Peyer's patch (tissue), 4 donors: ENCODE measurements at places on chromosomes 7 and 10. TPM values are rescaled to one million over a fixed set of nuclear protein-coding genes. Genes with fewer than 3 reads are reported as not detected.
A peak's percentile ranks its signal among the peaks of the same experiment; 100 is the strongest.

The GPER1 gene
- 1.3 TPM for total RNA-seq

DNA sequence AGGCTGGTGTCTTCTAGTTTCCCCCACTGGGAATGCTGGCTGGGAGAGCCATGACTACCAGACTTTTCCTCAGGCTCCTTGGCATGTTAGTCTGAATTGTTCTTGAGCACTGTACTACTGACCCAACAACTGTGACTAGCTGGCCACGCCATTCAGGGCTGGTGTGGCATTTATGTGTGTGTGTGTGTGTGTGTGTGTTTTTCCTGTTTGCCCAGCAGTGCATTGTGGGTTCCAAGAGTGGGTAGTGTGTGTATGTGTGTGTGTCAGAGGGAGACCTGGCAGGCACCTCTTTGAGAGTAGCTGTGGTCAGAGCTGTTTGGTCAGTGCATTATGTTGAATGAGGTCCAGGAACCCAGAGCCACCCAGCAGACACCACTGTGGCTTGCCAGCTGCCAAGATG lies 9.2 kb downstream of the PCBD1 start:
- H3K36me3 ChIP-seq: no peaks in the 10 kb centered on the region
- no peak overlapping the region for H3K27ac ChIP-seq
- DNase-seq: no peak

- H3K4me1 ChIP-seq: no peaks in the 10 kb centered on the region
- H3K4me3 ChIP-seq: no peak overlapping the region
- no peaks in the 10 kb centered on the region for H3K36me3 ChIP-seq
- no peak for DNase-seq
- no peaks in the 10 kb centered on the region for H3K27me3 ChIP-seq
Measured at GRCh38 chr10:33189808-33190207, 144.7 kb downstream of the NRP1 start.

The MNX1 gene
- total RNA-seq: 18.8 TPM

GRCh38 chr10:86256690-86257315 lies 109.8 kb downstream of the GRID1 start:
- H3K27me3 ChIP-seq: no peaks in the 10 kb centered on the region
- H3K36me3 ChIP-seq: no peaks in the 10 kb centered on the region
- no peak overlapping the region for H3K27ac ChIP-seq
- H3K4me1 ChIP-seq: no peaks in the 10 kb centered on the region

GRCh38 chr7:131026297-131027000 lies 292.4 kb upstream of the KLF14 start:
- DNase-seq: no peak
- no peak overlapping the region for H3K27ac ChIP-seq
- no peak overlapping the region for H3K4me3 ChIP-seq
- H3K4me1 ChIP-seq: peaks cover 15% of the 10 kb centered on the region

DNA sequence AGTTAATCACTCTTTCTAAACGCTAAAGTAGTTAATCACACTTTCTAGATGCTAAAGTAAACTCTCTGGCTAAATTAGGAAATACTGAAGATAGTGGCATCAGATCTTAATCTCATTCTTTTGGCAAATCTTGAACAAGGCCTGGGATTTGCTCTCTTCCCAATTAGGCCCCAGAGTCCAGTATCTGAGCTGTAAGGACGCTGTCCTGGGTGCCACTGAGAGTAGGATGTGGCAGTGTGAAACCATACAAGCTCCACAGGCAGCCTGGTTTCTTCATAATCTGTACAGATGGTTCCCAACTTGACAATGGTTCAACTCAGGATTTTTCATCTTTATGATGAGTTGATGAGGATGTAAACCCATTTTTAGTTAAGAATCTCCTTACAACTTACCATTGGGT lies 36.9 kb downstream of the GRB10 start:
- H3K36me3 ChIP-seq: no peaks in the 10 kb centered on the region
- H3K4me3 ChIP-seq: no peak overlapping the region
- peaks cover 21% of the 10 kb centered on the region for H3K4me1 ChIP-seq
- H3K27me3 ChIP-seq: no peaks in the 10 kb centered on the region

GRCh38 chr10:722281-723060 lies 33.0 kb upstream of the DIP2C start:
- no peaks in the 10 kb centered on the region for H3K4me1 ChIP-seq
- no peaks in the 10 kb centered on the region for H3K27me3 ChIP-seq
- DNase-seq: no peak

DNA sequence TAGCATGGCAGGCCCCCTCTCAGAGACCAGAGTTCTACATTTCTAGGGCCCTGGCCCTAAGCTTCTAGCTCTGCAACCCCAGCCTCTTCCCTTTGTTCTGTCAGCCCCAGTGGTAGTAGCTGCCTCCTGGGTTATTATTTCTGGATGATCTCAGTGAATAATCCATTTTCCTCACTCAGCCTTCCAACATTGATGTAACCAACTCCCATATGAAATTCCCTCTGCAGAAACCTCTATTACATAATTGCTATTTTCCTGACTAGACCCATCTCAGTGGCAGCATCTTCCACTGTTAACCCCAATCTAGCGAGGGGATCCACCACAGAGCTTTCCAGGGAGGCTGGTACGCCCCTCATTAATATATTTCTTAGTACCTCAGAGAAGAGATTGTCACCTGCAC lies 49.8 kb downstream of the FHIP2A start:
- no peak for DNase-seq
- H3K27me3 ChIP-seq: no peaks in the 10 kb centered on the region
- no peaks in the 10 kb centered on the region for H3K36me3 ChIP-seq
- H3K27ac ChIP-seq: no peak overlapping the region

GRCh38 chr10:70344144-70344543 lies 38.3 kb downstream of the LRRC20 start:
- H3K27ac ChIP-seq: no peak overlapping the region
- H3K27me3 ChIP-seq: no peaks in the 10 kb centered on the region
- H3K36me3 ChIP-seq: no peaks in the 10 kb centered on the region
- DNase-seq: no peak

DNA sequence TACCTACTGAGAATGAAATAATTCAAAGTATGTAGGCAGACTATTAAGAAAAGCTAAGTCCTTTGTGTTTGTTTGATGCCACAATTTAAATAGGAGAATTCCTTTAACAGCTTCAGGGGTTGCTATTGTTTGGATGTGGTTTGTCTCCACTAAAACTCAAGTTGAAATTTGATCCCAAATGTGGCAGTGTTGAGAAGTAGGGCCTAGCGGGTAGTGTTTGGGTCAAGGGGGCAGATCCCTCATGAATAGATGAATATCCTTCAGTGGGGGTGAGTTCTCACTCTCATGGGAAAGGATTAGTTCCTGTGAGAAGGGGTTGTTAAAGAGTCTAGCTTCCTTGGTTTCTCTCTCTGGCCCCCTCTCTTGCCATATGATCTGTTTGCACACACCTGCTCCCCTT lies 97.0 kb downstream of the HGF start:
- DNase-seq: no peak
- no peak overlapping the region for H3K27ac ChIP-seq
- H3K4me1 ChIP-seq: no peaks in the 10 kb centered on the region
- H3K27me3 ChIP-seq: no peaks in the 10 kb centered on the region
- H3K36me3 ChIP-seq: no peaks in the 10 kb centered on the region

The SNX10 gene
- total RNA-seq: 2.3 TPM

DNA sequence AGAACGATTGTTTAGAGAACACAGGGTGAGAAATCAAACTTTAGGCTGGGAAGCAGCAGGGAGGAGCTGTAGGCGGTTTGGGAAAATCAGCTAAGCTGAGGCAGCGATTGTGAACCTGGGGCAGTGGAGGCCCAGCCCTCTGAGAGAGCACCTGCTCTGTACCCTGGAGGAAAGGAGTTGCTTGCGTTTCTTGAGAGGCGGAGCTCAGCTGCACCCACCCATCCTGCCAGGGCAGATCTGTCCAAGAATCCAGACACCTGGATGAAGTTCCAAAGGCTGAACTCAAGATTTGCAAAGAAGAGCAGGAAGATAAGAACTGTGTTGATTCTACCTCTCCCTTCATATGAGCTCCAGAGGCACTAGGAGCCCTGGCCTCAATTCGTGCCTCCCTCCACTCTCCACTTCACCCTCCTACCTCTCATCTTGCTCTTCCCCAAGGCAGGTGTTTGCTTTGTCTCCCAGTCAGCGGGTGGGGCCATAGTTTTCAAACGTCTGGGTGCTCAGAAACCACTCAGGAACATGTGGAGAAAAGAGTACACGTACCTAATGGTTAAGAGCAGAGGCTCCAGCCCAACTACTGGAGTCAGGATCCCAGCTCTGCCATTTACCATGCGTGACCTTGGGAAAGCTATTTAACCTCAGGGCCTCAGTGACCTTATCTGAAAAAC lies 21.5 kb upstream of the TMEM213 start:
- H3K27ac ChIP-seq: no peak overlapping the region
- no peak overlapping the region for H3K4me3 ChIP-seq
- H3K4me1 ChIP-seq: no peaks in the 10 kb centered on the region
- H3K27me3 ChIP-seq: no peaks in the 10 kb centered on the region

DNA sequence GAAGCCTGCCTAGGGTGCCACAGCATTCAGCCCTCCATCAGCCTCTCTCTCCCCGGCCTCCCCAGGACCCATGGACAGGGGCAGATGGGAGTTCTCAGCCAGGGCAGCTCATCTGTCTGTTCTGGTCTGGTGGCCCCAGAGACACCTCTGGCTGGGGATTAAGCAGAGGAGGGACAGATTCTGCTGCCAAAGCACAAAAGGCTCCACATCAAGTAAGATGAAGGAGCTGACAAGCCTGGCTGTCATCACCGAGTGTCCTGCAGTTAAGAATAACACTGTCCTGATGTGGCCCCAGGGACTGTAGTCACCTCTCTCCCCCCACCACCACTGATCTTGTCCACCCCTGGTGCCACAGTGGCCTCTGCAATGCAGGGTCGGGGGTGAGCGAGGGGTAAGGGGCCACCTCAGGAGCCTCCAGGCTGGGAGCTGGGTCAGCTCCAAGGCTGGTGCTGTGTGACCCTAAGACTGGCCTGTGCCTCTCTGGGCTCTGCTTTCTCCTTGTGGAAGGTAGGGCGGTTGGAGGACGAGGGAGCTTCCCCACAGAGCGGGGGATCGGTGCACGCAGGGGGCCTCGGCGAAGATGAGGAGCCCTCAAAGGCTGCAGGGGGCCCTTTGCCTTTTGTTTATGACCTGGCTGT lies 18.7 kb downstream of the C10orf105 start:
- no peaks in the 10 kb centered on the region for H3K27me3 ChIP-seq
- H3K27ac ChIP-seq: no peak overlapping the region
- H3K4me1 ChIP-seq: peaks cover 4% of the 10 kb centered on the region
- no peak for DNase-seq

DNA sequence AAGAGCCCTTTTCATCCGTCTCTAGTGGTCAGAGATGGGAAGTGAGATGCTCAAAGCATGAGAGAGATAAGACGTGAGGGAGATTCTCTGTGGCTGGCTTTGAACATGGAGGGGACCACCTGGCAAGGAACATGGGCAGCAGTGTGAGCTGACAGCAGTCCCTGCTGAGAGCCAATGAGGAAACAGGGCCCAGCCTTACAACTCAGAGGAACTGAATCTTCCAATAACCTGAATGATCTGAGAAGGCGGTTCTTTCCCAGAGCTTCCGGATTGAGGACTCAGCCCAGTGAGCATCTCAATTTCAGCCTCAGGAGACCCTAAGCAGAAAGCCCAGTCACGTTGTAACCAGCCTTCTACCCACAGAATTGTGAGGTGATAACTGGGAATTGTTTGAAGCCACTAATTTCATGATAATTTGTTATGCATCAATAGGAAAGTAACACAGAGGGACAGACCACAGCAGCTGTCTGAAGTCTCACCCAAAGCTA lies 33.9 kb upstream of the IKZF1 start:
- H3K36me3 ChIP-seq: no peaks in the 10 kb centered on the region
- peaks cover 30% of the 10 kb centered on the region for H3K4me1 ChIP-seq
- no peak overlapping the region for H3K27ac ChIP-seq
- H3K27me3 ChIP-seq: no peaks in the 10 kb centered on the region
- DNase-seq: no peak

GRCh38 chr7:21140622-21141021 lies 287.3 kb upstream of the SP4 start:
- no peaks in the 10 kb centered on the region for H3K36me3 ChIP-seq
- no peak overlapping the region for H3K4me3 ChIP-seq
- no peak overlapping the region for H3K27ac ChIP-seq
- H3K4me1 ChIP-seq: no peaks in the 10 kb centered on the region
- H3K27me3 ChIP-seq: no peaks in the 10 kb centered on the region

- no peak for DNase-seq
- H3K27me3 ChIP-seq: no peaks in the 10 kb centered on the region
- no peak overlapping the region for H3K4me3 ChIP-seq
Measured at GRCh38 chr7:81161451-81162075, 242.7 kb upstream of the SEMA3C start.

GRCh38 chr10:21889477-21890275 lies 113.9 kb downstream of the DNAJC1 start:
- H3K27me3 ChIP-seq: no peaks in the 10 kb centered on the region
- H3K4me3 ChIP-seq: no peak overlapping the region
- DNase-seq: no peak
- no peaks in the 10 kb centered on the region for H3K4me1 ChIP-seq

DNA sequence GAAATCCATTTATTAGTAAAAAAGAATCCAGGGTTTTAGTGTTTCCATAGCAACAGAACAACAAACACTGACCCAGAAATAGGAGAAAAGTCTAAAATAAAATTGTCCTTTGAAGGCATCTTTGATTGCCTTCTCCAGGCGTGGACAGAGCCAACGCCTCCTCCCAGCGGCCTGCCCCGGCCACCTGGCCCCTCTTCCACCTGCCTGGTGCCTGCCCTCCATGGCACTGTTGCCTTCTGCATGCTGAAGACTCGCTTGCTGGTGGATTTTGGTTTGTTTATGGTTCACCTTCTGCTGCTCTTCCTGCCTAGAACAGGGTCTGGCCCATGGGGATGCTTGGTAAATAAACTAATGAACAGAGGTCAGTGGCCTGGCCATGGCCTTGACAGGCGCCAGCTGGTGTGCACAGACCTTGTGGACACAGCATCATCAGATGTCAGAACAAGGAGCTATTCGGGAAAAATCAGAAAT lies 107.4 kb downstream of the DYNC2I1 start:
- no peak overlapping the region for H3K4me3 ChIP-seq
- peak overlapping the region; percentile 36 for H3K27ac ChIP-seq
- no peak for DNase-seq
- no peaks in the 10 kb centered on the region for H3K36me3 ChIP-seq
- no peaks in the 10 kb centered on the region for H3K4me1 ChIP-seq

DNA sequence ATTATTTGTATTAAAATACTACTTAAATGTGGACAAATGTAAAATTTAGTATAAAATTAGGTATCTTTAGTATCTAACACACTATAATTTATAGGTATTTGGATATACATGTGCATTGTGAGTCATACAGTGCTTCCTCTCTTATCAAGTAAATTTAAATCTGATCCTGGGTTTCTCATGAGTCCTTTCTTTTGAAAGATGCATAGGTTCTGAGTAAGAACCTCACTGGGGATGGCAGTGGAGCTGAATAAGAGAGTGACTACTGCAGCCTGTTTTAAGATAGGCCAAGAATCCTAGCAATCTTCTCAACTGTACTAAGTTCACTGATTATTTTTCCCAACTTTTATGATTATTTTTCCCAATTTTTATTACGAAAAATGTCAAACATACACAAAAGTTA lies 16.2 kb downstream of the CEP55 start:
- no peaks in the 10 kb centered on the region for H3K27me3 ChIP-seq
- H3K4me3 ChIP-seq: no peak overlapping the region
- no peak for DNase-seq
- no peak overlapping the region for H3K27ac ChIP-seq

The KLF6 gene
- total RNA-seq: 92.5 TPM

- H3K27me3 ChIP-seq: no peaks in the 10 kb centered on the region
- no peak overlapping the region for H3K4me3 ChIP-seq
- no peak overlapping the region for H3K27ac ChIP-seq
Measured at GRCh38 chr10:6142644-6143043, 53.8 kb downstream of the RBM17 start.

The LBX1 gene
- not detected for total RNA-seq
